ENCODE measurements at places on chromosomes 7 and 10.

DNA sequence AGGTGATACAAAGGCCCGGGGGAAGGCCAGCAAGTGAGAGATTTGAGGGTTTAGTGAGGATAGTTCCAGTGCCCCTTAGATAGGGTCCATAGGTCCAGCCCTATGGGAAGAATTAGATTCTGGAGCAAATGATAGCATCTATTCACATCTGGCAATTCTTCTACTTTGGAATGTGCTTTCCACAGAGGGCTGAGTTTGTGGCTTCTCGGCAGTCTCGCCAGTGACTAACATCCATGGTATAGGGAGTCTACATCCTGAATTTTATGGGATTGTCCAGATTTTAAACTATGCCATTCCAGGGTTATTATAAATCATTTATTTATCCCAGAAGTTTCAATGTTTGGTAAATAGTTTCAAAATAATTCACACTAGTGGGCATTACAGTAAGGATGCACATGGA, 207.3 kb upstream of the ADO start:
- no peak for DNase-seq

- no peak for DNase-seq
These were observed 45.6 kb downstream of the FEZF1 start for GRCh38 chr7:122258971-122259370.

DNA sequence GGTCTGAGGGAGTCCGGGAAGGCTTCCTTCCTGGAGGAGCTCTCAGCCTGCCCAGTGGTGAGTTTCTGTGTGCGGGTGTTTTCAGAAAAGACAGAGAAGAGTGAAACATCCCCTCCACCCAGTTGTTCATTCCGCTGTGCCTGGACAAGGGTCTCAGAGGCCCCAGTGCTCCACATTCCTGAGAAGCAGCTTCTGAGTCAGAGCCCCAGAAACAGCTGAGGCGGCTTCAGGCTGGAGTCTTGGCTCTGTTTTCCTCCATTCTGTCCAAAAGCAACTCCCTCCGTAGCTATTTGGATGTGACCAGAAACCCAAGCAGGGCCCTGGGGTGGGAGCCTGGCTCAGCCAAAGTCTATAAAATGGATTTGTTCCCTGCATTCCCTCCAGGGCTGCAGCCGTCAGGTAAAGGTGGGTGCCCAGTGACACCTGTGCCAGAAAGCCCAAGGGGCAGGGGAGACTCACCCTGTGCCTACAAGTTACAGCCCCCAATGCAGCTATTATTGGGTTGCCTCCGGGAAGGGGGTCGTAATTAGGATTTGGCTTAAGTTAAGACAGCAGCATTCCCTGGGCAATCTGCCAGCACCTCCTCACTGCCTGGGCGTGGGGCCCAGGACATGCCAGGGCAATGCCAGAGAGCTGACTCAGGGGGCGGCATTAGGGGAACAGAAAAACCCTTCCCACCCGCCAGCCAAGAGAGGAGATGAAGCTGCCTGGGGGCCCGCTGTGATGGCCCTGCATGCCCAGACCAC, 13.1 kb upstream of the CAMK2G start:
- peak; percentile 41 for DNase-seq

- DNase-seq, result no peak
These were observed 16.1 kb downstream of the CALML3 start for GRCh38 chr10:5540891-5541290.
